ENCODE measurements at places on chromosomes 6 and 20.
A peak's percentile ranks its signal among the peaks of the same experiment; 100 is the strongest.

- peak; percentile 38 for DNase-seq
- H3K27me3 ChIP-seq, result no peaks in the 10 kb centered on the region
- no peaks in the 10 kb centered on the region for H3K36me3 ChIP-seq
Observed at GRCh38 chr6:53728570-53729194, 63.1 kb upstream of the KLHL31 start.

GRCh38 chr6:24919056-24919892, 16.5 kb downstream of the RIPOR2 start:
- no peak overlapping the region for H3K27ac ChIP-seq
- H3K36me3 ChIP-seq, result no peaks in the 10 kb centered on the region
- peaks cover 2% of the 10 kb centered on the region for H3K27me3 ChIP-seq
- no peaks in the 10 kb centered on the region for H3K4me1 ChIP-seq

GRCh38 chr6:90397929-90398674, 101.5 kb upstream of the BACH2 start:
- no peaks in the 10 kb centered on the region for H3K36me3 ChIP-seq
- no peak overlapping the region for H3K4me3 ChIP-seq
- H3K4me1 ChIP-seq, result no peaks in the 10 kb centered on the region
- no peak overlapping the region for H3K27ac ChIP-seq

- no peak overlapping the region for H3K4me3 ChIP-seq
- no peak for DNase-seq
- no peaks in the 10 kb centered on the region for H3K36me3 ChIP-seq
Observed at GRCh38 chr6:137373296-137373695, 120.9 kb downstream of the OLIG3 start.

- DNase-seq, result no peak
- H3K27me3 ChIP-seq, result no peaks in the 10 kb centered on the region
- no peaks in the 10 kb centered on the region for H3K4me1 ChIP-seq
Observed at GRCh38 chr6:18161431-18161830, 6.2 kb downstream of the KDM1B start.

- no peaks in the 10 kb centered on the region for H3K4me1 ChIP-seq
- H3K36me3 ChIP-seq, result no peaks in the 10 kb centered on the region
- H3K27ac ChIP-seq, result no peak overlapping the region
- no peak overlapping the region for H3K4me3 ChIP-seq
- no peaks in the 10 kb centered on the region for H3K27me3 ChIP-seq
Observed at GRCh38 chr6:10583509-10583901, 62.4 kb downstream of the GCNT2 start.

DNA sequence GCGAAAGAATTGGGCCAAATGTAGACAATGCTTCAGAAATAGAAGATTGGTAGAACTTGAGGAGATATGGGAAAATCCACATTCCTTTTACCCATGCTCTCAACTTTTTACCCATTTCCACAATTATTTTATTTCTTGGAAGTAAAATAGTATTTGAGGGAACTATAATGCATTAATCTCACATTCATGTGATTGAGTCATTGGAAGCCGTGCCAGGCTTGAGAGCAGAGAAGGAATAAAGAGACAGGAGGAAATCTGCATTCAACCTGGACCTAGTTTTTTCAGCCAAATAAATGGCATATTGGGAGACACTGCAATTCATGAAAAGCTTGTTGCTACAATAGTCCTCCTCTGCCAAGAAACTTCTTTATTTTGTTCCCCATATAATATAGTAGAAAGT, 2.8 kb upstream of the NUP153 start:
- no peaks in the 10 kb centered on the region for H3K36me3 ChIP-seq
- no peak for DNase-seq
- no peak overlapping the region for H3K27ac ChIP-seq
- no peak overlapping the region for H3K4me3 ChIP-seq
- H3K4me1 ChIP-seq, result peaks cover 5% of the 10 kb centered on the region
- no peaks in the 10 kb centered on the region for H3K27me3 ChIP-seq

GRCh38 chr20:52075400-52075799, 116.2 kb downstream of the ZFP64 start:
- no peak for DNase-seq
- H3K36me3 ChIP-seq, result no peaks in the 10 kb centered on the region
- no peaks in the 10 kb centered on the region for H3K4me1 ChIP-seq

GRCh38 chr6:135887069-135887468, 35.6 kb downstream of the PDE7B start:
- DNase-seq, result no peak
- H3K27ac ChIP-seq, result no peak overlapping the region
- no peak overlapping the region for H3K4me3 ChIP-seq
- H3K4me1 ChIP-seq, result no peaks in the 10 kb centered on the region
- H3K36me3 ChIP-seq, result no peaks in the 10 kb centered on the region

DNA sequence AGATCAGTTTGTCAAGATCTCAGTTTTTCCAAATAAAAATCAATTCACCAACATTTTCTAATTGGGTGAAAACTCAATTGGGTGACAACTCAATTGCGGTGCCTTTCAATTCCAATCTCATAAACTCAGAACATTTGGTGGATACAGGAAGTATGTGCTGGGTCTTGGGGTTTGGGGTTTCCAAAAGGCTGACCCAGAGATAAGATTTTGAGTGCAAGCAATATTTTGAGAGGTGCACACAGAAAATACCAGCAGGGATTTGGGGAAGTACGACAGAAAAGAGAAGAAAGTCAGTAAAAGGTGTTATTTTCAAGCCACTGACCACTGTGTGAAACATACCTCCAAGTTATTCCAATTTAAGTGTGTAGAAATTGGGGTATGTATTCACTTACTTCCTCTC, 258.0 kb downstream of the PHACTR1 start:
- DNase-seq, result no peak
- H3K4me3 ChIP-seq, result no peak overlapping the region
- H3K27me3 ChIP-seq, result no peaks in the 10 kb centered on the region

Data from fibroblast of lung (primary cell).